SK-N-SH (cell line): ENCODE measurements at places on chromosomes 11 and 22. TPM values are rescaled to one million over a fixed set of nuclear protein-coding genes. Genes with fewer than 3 reads are reported as not detected.

The HBD gene
- polyA plus RNA-seq: not detected in 2 replicates

The HORMAD2 gene
- polyA plus RNA-seq: not detected in 2 replicates

The OR51I1 gene
- polyA plus RNA-seq: 0.08 TPM in 1 of 2 replicates, not detected in the other

The CD3E gene
- not detected in 2 replicates for polyA plus RNA-seq

DNA sequence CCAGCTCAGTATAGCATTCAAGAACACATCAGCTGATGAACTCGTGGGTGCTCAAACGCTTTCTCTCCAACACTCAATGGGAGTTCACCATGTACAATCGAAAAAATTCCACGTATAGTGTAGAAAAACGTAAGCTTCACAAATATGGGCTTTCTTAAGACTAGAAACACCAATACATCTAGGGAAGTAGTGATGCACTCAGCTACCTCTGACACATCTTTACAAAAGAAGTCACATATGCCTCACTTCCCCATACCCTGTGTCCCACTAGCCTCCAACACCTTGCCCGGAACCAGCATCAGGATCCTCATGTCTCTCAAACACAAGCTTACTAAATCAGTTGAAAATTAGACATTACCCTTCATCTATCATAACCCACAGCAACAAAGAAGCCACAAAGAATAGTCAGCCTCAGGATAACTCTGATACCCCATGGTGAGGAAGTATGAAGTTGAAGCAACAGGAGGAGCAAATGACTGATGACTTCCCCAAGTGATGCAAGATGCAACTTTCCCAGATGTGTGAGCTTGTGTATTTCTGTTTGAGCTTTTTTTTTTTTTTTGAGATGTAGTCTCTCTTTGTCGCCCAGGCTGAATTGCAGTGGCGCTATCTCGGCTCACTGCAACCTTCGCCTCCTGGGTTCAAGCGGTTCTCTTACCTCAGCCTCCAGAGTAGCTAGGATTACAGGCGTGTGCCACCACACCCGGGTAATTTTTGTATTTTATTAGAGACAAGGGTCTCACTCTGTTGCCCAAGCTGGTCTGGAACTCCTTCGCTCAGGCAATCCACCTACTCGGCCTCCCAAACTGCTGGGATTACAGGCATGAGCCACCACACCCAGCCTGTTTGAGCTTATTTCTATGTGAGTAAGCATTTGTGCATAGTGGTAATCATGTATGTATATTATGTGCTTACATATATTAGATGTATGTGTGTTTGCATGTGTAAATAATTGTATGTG lies 8.5 kb upstream of the DENND5A start:
- no peak for DNase-seq

DNA sequence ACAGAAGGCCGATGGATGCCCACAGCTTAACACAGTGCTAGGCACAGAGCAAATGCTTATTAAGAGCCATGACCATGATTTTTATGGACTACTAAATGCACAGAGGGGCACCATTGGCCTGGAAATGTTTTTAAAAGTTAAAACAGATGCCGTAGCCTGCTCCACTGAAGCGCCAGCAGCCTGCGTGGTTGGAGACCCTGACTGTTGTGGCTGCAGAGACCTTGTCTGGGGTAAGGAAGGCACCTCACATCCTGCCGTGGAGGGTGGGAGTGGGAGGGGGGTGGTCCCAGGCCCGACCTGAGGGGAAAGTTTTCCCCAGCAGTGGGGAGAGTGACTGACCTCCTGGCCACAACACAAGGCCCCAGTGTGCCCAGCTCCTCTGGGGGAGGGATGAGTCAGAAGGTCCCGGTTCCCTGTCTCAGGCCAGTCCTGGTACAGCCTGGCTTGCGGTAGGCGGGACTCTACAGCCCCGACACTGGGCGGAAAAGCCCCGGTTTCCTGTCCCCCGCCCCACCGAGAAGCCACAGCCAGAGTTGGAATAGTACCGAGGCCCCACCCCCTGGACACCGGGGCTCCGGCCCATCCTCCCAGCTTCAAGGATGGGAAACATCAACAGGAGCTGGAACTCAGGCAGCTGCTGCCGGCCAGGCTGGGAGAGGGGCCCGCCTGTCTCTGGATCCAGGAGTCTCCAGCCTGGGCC lies 7.0 kb downstream of the CHST1 start:
- no peak for DNase-seq
